Activated naive CD8-positive, alpha-beta T cell treated with anti-CD3 and anti-CD28 coated beads, Interleukin-2, amount 50 U/mL, for 24 hours (primary cell): ENCODE measurements at places on chromosomes 5 and 9.

- DNase-seq, result no peak
Measured at GRCh38 chr5:131163276-131164119, 1.6 kb downstream of the HINT1 start.

DNA sequence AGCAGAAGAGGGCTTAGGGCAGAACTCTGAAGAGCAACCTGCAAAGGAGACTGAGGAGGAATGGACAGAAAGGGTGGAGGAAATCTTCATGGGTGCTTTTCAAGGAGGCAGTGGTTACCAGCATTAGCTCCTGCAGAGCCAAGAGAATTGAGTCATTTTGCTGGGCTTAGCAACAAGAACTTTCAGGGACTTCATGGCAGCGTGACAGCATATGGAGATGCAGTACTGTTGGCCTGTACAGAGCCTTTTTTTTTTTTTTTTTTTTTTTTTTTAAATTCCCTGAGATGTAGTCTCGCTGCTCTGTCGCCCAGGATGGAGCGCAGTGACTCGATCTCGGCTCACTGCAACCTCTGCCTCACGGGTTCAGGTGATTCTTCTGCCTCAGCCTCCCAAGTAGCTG, 296.0 kb upstream of the DMRT1 start:
- DNase-seq, result no peak

- DNase-seq, result peak; percentile 4
Measured at GRCh38 chr9:76987594-76988200, 31.8 kb upstream of the FOXB2 start.

GRCh38 chr5:81972492-81972783, 615 bp downstream of the ATG10 start:
- no peak for DNase-seq

GRCh38 chr9:108776920-108777639, 78.7 kb downstream of the ACTL7B start:
- no peak for DNase-seq

DNA sequence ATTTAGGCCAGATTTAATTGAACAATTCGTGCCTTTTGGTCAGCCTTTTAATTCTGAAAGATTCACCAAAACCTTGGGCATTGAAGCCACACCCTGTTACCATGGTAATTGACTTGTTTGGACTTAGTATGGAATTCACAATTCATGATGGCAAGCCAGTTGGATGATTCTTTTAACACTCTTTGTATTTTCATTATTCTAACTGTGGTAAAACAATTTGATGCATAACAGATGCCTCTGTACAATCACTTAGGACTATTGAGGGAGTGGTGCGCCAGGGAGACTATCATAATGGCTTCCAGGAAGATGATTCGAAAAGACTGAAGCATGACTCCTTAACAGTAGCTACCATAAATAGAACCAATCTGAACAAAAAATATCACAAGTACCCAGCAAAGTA, 381.1 kb upstream of the ADAMTS16 start:
- no peak for DNase-seq

- DNase-seq, result no peak
Measured at GRCh38 chr5:61816585-61817450, 484.8 kb downstream of the ZSWIM6 start.

- no peak for DNase-seq
Measured at GRCh38 chr9:82598241-82599039, 464.5 kb downstream of the RASEF start.

GRCh38 chr9:133945977-133946753, 46.0 kb downstream of the VAV2 start:
- no peak for DNase-seq
